ENCODE measurements at places on chromosomes 2 and 18. TPM values are rescaled to one million over a fixed set of nuclear protein-coding genes. Genes with fewer than 3 reads are reported as not detected.

Gene IL37
- total RNA-seq = not detected

Gene UGT1A9
- total RNA-seq = not detected

Gene LIMS3
- 3.6 TPM for total RNA-seq

Gene IL36RN
- total RNA-seq = not detected

Gene UGT1A6
- total RNA-seq = not detected

Gene ARHGEF33
- 0.53 TPM for total RNA-seq

Gene TMEM150A
- 14.3 TPM for total RNA-seq

- no peak overlapping the region for H3K27ac ChIP-seq
- peaks cover 69% of the 10 kb centered on the region for H3K27me3 ChIP-seq
- H3K4me3 ChIP-seq = no peak overlapping the region
- no peak for DNase-seq
Observed at GRCh38 chr2:176152350-176153181, 1.2 kb downstream of the HOXD4 start.

GRCh38 chr2:49702740-49703139 is 548.4 kb upstream of the FSHR start:
- no peaks in the 10 kb centered on the region for H3K4me1 ChIP-seq
- no peak overlapping the region for H3K4me3 ChIP-seq
- no peaks in the 10 kb centered on the region for H3K27me3 ChIP-seq
- no peaks in the 10 kb centered on the region for H3K36me3 ChIP-seq
- DNase-seq = no peak
- no peak overlapping the region for H3K27ac ChIP-seq

DNA sequence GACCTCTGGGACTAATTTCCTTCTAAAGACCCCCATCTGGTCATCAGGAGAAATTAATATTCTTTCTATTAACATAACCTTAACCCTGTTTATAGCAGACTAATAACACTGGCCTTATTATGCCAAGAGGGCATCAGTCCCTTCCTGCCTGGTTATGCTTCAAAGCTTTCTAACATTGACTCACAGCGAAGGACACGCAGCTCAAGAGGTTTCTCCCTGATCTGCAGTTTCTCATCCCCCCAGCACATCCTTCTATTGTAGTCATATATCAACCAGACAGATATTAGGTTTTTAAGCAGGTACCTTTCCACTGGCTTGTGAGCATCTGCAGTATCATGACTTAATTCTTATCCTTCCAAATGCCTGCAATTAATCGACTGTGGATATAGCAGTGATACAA is 100.0 kb upstream of the CXCR4 start:
- no peak for DNase-seq
- no peaks in the 10 kb centered on the region for H3K27me3 ChIP-seq
- no peaks in the 10 kb centered on the region for H3K36me3 ChIP-seq
- H3K4me3 ChIP-seq = no peak overlapping the region
- peaks cover 12% of the 10 kb centered on the region for H3K4me1 ChIP-seq
- no peak overlapping the region for H3K27ac ChIP-seq

GRCh38 chr2:39732482-39732881 is 46.6 kb downstream of the THUMPD2 start:
- no peaks in the 10 kb centered on the region for H3K27me3 ChIP-seq
- H3K27ac ChIP-seq = no peak overlapping the region
- no peak for DNase-seq
- H3K4me1 ChIP-seq = no peaks in the 10 kb centered on the region
- no peak overlapping the region for H3K4me3 ChIP-seq

GRCh38 chr18:51751901-51752300 is 554.4 kb upstream of the MEX3C start:
- no peaks in the 10 kb centered on the region for H3K27me3 ChIP-seq
- no peaks in the 10 kb centered on the region for H3K4me1 ChIP-seq

- no peak overlapping the region for H3K4me3 ChIP-seq
- H3K27me3 ChIP-seq = peaks cover 12% of the 10 kb centered on the region
- no peak overlapping the region for H3K27ac ChIP-seq
- no peak for DNase-seq
Observed at GRCh38 chr2:42796427-42797248, 4.3 kb upstream of the HAAO start.

GRCh38 chr2:2230433-2230817 is 100.7 kb downstream of the MYT1L start:
- H3K27me3 ChIP-seq = no peaks in the 10 kb centered on the region
- no peak overlapping the region for H3K27ac ChIP-seq
- DNase-seq = no peak
- no peak overlapping the region for H3K4me3 ChIP-seq
- H3K4me1 ChIP-seq = no peaks in the 10 kb centered on the region

GRCh38 chr18:59837586-59837985 is 62.2 kb upstream of the PMAIP1 start:
- DNase-seq = peak; percentile 33
- no peak overlapping the region for H3K27ac ChIP-seq
- H3K36me3 ChIP-seq = no peaks in the 10 kb centered on the region
- no peaks in the 10 kb centered on the region for H3K4me1 ChIP-seq
- H3K4me3 ChIP-seq = no peak overlapping the region

DNA sequence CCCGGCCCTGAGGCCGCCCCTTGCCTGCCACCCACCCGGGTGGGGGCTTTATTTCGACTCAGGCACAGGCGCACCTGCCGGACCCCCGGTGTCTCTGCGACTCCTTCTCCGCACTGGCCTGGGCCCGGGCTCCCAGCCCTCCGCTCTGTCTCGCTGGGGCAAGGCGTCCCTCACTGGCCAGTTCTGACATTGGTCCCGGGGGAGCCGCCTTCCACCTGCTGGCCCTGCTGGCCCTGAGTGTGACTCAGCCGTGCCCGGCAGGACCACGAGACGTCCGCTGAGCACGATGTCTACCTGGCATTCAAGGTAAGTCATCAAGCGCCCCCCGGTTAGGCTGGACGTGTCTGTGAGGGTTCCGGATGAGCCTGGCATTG is 131.5 kb upstream of the CTDP1 start:
- DNase-seq = no peak
- no peaks in the 10 kb centered on the region for H3K4me1 ChIP-seq
- H3K4me3 ChIP-seq = no peak overlapping the region

DNA sequence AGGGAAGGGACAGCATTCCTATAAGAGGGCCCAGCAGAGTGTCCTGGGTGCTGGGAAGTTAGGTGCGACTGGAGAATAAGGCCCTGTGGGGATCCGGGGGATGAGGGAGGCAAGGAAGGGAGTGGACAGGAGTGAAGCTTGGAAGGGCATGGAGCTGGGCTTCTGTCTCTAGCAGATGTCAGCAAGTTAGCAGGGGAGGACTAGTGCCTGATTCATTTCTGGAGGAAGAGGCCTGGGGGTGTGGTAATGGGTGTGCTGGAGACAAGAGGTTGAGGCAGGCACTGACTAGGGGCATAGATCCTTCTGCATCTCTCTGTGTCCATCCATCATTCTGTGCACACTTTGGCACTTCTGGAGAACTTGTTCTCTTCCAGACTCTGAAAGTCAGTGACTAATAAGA is 134.7 kb downstream of the ACOXL start:
- peaks cover 16% of the 10 kb centered on the region for H3K4me1 ChIP-seq
- no peaks in the 10 kb centered on the region for H3K27me3 ChIP-seq
- no peak overlapping the region for H3K27ac ChIP-seq
- no peak overlapping the region for H3K4me3 ChIP-seq
- no peaks in the 10 kb centered on the region for H3K36me3 ChIP-seq

- no peaks in the 10 kb centered on the region for H3K36me3 ChIP-seq
- no peak for DNase-seq
- H3K27ac ChIP-seq = no peak overlapping the region
- peaks cover 13% of the 10 kb centered on the region for H3K4me1 ChIP-seq
Observed at GRCh38 chr2:106577255-106577651, 90.1 kb downstream of the CD8B2 start.

DNA sequence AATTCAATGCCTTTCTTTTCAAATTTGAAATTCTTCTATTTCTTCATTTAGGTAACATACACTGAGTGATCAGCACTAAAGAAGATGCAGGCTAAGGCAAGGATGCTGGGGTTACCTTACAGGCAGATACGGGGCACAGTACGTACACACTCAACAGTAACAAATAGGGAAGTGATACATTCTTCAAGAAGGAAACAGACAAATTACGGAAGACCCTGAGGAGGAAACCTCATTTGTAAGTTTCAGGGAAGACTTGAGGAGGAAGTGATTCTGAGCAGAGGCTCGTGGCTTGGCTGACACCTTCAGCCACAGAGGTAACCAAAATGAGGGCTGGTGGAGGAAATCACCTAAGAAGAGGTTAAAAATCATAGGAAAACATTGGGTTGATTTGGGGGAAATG is 1108.3 kb upstream of the KLHL29 start:
- no peaks in the 10 kb centered on the region for H3K36me3 ChIP-seq
- no peak for DNase-seq
- H3K27ac ChIP-seq = no peak overlapping the region
- no peaks in the 10 kb centered on the region for H3K4me1 ChIP-seq
